Activated CD4-positive, alpha-beta T cell treated with anti-CD3 and anti-CD28 coated beads, Interleukin-2, Interleukin-4, amounts not matched to agents 100 ng/mL and 50 ng/mL, durations not matched to agents 16 hours and 8 hours (primary cell): ENCODE measurements at places on chromosomes 11 and 22.

DNA sequence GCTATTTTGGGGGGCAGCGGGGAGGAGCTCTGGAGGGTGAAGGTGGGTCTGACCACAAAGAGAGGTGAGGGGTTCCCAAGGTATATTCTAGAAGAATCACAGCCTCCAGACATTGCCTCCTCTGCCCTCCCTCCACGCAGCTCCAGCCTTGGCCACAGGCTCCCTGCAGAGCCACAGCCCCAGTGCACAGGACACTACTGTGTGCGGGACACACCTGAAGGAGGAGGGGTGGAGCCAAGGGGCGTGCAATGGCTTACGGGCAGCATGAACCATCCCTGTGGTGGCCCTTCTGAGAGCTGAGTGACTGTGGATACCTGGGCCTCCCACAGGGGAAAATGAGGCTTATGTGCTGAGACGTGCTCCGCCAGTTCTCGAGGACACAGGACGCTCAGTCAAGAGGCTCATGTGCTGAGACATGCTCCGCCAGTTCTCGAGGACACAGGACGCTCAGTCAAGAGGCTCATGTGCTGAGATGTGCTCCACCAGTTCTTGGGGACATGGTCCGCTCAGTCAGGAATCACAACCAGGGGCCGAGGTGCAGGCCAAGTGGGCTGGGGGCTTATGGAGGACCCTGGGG lies 417.3 kb downstream of the SHANK2 start:
- no peak for DNase-seq

DNA sequence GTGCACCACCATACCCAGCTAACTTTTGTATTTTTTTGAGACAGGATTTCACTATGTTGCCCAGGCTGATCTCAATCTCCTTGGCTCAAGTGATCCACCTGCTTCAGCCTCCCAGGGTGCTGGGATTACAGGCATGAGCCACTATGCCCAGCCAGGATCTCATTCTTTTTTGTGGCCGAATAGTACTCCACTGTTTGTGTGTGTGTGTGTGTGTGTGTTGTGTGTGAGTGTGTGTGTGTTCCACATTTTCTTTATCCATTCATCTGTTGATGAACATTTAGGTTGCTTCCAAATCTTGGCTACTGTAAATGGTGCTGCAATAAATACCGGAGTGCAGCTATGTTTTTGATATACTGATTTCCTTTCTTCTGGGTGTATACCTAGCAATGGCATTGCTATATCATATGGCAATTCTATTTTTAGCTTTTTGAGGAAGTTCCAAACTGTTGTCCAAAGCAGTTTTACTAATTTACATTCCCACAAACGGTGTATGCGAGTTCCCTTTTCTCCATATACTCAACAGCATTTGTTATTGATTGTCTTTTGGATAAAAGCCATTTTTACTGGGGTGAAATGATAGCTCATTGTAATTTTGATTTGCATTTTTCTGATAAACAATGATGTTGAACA lies 105.4 kb downstream of the TTC28 start:
- no peak for DNase-seq

GRCh38 chr11:94500181-94500580 lies 6.4 kb downstream of the ANKRD49 start:
- no peak for DNase-seq

DNA sequence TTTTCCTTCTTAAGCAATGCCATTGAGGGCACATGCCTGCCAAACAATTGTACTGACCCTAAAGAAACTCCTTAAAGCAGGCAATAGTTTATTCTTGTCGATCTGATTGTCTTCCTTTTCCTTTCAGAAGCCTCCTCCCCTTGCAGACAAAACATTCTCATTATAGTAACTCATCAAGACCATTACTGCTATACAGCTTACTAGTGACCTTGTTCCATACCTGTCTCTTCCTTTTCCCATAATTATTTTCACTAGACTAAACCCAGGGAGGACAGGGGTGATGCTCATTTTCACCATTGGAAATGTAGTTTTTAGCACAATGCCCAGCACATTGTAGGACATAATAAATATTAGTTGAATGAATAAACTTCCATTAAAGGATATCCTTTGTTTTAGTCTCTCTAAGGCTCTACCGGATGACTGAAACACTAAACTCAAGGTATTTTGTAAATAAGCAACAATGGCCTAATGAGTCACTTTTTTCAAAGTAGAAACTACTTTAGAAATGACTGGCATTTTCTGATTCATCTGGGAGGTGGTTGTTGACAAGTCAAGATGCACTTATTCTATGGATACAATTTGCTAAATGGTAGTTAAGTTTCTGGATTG lies 9.3 kb upstream of the MSANTD4 start:
- DNase-seq = peak; percentile 72

DNA sequence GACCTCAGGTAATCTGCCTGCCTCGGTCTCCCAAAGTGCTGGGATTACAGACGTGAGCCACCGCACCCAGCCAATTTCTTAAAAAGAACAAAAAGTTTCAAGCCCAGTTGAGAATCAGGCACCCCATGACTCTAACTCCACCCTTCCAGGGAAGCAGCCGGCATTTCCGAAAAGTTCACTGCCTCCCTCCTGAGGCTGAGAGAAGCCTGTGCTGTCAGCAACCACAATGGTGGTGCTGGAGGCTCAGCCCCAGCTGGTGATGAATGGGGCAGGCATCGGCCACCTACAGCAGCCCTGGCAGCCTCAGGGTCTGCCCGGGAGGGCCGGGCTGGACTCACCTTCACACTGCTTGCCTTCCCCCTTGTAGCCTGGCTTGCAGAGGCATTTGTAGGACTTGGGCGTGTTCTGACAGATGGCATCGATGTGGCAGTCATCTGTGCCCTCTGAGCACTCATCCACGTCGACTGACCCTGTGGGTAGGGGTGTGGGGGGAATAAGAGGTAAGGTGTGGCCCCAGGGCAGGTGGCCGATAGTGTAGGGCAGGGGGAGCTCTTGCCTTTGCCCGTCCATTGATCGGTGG lies 4.3 kb downstream of the SCUBE1 start:
- no peak for DNase-seq

DNA sequence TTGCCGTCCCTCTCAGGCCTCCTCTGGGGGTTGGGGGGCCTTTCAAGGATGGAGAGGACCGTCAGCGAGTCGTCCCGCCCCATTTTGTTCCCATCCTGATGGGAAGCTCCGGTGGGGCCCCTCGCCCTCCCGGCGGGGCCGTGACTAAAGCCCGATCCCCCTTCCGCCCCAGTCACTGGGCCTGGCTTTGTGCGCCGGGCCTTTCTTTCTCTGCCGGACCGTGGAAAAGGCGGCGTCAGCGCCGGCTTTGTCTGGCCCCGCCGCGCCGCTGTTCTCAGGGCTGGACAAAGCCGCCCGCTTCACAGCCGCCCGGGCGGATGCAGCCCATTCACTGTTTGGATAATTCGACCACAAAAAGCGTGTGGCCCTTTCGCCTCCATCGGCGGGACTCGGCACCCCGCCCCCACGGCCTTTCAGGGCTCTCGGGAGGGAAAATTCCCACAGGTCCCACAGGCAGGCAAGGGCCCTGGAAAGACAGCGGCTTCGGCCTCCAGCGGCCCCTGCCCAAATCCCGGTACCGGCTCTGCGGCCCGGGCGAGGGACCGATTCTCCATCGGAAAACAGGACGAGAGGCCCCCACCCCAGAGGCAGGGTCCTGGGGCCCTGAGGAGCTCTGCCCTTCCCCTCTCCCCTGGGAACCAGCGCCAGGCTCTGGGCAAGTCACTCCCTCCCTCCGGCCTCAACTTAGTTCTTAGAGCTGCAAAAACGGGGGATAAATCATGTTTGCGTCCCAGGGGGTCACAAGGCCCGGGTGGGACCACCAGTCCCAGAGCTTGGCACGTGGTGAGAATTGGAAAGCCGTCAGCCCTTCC lies 87.2 kb downstream of the WNT7B start:
- DNase-seq = no peak

DNA sequence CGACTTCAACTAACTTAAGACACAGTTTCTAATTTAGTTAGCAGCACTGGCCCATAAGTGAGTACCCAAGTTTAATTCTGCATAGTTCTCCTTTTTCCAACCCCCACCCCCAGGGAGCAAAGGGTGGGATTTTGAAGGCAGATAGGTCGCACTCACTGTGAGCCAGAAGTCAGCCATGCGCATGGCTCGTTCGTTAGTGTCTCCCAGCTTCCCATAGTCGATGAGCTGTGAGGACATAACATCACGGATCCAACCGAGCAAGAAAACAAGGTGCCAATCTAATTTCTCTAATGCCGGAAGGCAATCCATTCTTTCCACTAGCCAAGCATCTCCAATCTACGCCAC lies 577 bp downstream of the MRPL17 start:
- no peak for DNase-seq

DNA sequence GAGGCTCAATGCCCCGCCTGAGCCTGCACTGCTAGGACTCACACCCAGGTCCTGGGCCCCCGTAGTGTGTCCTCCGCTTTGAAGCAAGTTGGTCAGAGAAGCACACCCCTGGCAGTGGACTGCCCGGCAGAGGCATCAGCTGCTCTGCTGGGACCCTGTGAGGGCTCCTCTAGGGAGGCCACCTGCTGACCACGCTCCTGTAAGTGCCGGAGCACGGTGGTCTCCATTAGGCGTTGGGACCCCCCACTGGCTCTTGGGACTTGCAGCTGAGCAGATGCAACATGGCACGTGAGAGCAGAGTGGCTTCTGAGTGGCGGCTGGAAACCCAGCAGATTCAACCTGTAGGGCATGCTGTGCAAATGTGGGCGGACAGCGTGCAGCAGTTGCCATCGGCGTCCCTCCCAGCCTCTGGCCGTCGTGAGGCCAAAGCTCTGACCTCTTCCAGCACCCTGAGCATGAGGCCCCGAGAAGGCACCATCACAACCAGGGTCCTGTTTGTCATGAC lies 16.9 kb downstream of the MRGPRG start:
- no peak for DNase-seq

GRCh38 chr22:19199479-19199878 lies 20.9 kb upstream of the SLC25A1 start:
- DNase-seq = no peak

DNA sequence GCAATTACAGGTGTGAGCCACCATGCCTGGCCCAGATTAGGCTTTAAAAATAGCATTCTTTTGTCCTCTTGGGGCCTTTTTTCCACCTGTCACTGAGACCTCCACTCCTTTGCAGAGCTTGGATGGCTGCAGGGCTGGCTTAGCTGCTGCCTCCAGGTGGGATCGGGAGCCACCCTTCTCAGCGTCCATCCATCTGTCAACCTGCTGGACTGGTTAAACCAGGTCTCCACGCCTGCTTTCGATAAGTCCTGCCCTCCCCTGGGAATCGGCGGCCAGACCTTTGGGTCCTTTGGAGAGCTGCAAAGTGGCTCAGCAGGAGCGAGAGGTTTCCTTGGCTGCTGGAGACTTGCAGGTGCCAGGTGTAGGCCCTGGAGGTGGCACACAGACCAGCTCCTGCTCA lies 23.4 kb upstream of the GRAMD4 start:
- DNase-seq = no peak

GRCh38 chr11:45924036-45924915 lies 1.8 kb downstream of the LARGE2 start:
- DNase-seq = no peak

DNA sequence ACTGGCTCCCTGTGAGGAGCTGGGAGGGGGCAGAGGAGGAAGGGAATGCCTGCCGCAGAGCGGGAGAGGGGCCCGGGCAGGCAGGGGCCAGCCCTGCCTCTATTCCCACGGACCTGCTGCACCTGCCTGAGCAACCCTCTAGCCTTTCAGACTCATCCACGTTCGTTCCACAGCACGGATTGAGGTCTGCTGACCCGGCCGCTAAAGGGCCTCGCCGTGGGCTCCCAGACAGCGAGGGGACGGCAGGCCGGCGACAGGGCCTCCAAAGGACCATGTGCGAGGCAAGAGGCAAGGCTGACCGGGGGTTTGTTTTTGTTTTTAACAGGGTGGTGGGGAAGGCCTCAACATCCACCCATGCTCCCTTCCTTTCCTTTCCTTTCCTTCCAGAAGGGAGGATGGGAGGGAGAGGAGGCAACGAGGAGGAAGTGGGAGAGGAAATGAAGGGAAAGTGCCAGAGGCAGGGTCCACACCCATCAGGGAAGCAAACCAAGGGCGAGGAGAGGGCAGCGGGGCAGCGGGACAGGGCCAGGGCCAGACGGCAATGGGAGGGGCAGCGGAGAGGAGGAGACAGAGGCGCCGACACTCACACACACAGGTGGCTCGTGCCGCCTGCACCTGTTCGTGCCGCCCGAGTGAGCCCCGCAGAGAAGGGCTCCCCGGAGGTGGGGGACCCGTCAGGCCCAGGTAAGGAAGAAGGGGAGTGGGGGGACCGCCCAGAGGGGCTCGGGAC lies 7.5 kb downstream of the LRFN4 start:
- no peak for DNase-seq

- no peak for DNase-seq
Observed at GRCh38 chr11:29755474-29755873, 261.4 kb downstream of the KCNA4 start.

GRCh38 chr22:44775862-44776261 lies 23.5 kb downstream of the ARHGAP8 start:
- no peak for DNase-seq

DNA sequence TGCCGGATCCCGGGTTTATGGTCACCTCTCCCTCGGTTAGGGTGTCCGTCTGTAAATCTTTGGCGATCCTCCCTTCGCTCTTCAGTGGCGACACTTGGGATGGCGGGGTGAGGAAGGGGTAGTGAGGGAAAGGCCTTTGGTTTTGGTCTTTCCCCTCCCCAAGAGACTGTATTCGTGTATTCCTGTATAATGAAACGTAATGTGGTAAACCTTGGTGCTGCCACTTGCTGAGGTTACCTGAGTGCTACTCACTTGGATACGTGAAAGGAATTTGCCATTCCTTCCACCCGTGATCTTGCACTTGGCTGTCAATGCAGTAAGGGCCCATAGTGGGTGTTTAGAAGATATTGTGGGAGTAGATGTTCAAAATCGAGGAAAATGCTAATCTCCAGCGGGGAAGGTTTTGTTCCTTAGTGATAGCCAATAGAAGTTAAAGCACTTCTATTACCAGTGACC lies 578 bp upstream of the NUP160 start:
- DNase-seq = no peak

- DNase-seq = peak; percentile 1
Observed at GRCh38 chr11:19905280-19905853, 192.7 kb downstream of the NAV2 start.

- DNase-seq = no peak
Observed at GRCh38 chr11:69882270-69882608, 63.0 kb upstream of the FGF3 start.

GRCh38 chr11:1356007-1356435 lies 33.7 kb upstream of the BRSK2 start:
- no peak for DNase-seq

DNA sequence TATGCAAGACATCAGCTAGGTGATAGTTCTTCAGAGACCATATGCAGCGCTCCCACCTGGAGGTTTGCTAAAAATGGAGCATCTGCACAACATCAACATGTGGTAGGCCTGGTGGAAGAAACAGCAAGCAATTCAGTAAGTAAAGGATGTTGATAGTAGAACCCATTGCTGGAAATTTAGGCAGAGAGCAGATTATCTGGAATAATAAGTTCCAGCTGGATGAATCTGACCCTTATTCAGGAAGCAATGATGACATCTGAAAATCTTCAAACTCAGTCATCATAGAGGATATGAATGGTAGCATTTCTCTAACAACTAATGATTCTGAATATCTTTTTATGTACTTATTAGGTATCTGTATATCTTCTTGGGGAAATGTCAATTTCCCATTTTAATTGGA lies 225.2 kb upstream of the ANO3 start:
- no peak for DNase-seq

GRCh38 chr22:50015451-50016307 lies 3.1 kb upstream of the IL17REL start:
- no peak for DNase-seq
